Right ventricle myocardium superior (tissue), 1 donor: ENCODE measurements at places on chromosomes 1 and 21.
A peak's percentile ranks its signal among the peaks of the same experiment; 100 is the strongest.

GRCh38 chr21:31354122-31354521, 10.1 kb upstream of the TIAM1 start:
- DNase-seq = no peak

DNA sequence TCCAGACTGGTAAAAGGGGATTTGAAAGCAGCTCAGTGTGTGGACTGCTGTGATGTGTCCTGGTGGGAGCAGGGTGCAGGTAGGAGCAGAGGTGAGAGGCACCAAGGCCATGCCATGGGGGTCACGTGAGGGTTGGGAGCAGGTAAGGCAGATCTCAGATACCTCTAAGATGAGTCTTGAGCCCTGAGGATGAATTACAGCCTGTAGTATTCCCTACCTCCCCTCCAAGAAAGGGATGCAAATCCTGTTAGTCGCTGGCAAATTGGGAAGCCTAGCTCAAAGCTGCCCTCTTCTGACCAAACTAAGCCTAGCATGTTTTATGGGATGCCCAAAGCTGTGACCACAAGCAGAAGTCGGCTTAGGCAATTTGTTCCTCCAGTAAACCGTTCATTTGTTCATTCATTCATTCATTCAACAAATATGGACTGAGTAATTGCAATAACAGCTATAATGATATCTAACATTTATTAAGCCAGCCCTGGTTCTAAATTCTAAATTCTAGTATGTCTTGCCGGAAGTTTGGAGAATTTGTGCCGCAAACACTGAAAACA, 3.9 kb upstream of the NUAK2 start:
- no peak for DNase-seq

DNA sequence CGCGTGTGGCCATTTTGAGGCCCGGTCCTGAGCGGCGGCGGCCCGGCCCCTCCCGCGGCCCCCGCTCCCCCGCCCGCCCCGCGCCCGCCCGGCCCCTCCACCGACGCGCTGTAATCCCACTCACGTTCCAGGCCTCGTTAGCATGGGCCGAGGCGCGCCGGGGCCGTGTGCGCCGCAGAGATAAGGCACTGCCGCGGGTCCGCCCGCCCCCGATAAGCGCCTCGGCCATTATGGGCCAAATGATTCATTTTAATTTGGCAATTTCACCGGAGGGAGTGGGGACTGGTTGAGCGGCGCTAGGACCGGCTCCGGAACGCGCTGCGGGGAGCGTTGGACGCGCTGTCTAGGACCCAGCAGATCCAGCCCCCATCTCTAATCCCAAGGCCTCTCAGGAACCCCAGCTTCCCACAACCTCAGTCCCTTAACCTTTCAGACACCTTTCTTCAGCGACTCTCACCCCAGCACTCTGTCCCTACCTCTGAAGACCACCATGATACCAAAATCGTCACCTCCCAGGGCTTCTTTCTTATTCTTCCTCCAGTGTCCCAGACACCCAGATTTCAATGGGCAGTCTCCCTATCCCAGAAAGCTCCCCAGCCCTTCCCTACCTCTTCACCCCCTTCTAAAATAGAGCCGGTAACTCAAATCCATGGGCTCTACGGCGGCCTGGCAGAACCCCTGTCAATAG, at the start of gene TAL1:
TAL1 (minus strand) TSS at position 39 of the 688 bp plus-strand sequence. CDS start 6,337 bp downstream, outside the sequence.
- no peak for DNase-seq

GRCh38 chr1:37482004-37482785, 7.8 kb downstream of the ZC3H12A start:
- DNase-seq = no peak

DNA sequence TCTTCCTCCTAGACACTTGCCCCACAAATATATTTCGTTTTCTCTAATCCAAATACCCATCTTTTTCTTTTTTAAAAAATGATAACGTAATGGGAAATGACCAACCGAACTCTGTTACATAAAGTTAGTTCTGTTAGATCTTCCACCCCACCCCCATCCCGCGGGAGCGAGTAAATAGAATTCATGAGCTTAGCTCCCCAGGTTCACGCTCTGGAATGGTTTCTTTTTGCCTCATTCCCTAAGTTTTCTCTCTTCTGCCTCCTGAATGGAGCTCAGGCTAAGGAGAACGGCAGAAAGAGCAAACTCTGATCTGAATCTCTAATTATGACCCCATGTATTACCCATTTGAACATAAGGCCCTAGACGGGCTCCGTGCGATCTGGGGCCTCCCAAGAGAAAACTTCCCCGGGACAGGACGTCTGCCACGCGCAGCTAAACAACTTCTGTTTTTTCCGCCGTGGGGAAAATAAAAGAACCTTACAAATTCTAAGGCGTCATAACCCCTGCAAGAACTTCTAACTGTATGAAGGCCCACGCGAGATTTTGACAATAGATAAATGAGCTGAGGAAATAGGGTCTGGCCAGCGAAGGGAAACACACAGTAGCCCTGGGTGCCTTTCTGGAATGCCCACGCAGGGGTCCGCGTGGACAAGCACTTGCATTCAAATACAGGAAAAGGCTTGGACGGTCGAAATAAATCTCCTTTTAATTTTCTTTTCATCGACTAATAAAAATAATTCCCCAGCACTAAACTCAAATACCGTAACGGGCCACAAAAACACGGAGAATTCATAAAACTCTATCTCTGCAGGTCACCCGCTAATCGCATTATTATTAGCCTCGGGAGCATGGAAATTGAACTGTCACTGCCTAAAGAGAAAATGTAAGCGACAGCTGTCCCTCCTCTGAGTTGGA, 2.2 kb downstream of the TBX15 start:
- no peak for DNase-seq

GRCh38 chr21:33924766-33925100, 9.1 kb upstream of the ATP5PO start:
- DNase-seq = no peak

GRCh38 chr1:203086992-203087763, 1.4 kb upstream of the MYOG start:
- DNase-seq = no peak

- no peak for DNase-seq
Measured at GRCh38 chr21:33117101-33117888, 47.4 kb downstream of the OLIG1 start.

DNA sequence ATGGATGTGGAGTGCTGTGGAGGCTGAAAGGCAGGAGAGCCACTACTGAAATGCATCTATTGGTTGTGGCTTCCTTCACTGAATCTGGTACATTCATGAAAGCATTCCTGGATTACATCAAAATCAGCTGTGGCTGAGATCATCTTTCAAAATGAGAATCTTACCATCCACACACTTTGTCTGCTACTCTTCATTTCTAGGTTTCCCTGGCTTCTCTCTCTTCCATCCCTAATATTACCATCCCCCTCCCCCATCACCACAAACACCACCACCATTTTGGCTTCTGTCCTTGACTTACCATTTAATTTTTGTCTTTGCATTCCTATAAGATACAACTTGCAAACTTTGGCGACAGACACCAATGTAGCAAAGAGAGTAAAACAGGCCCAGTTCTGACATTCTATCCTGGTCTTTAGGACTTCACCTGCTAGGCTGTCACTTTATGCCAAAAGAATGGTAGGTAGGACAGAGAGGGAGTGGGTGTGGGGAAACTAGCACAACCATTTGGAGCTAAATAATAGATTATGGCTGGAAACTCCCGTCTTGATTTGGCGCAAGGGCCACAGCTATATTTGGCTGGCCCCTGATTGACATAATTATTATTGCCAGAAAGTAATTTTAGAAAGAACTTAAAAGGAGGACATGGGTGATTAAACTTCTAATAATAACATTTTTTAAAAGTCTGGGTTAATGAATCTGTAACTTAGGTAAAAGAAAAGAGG, 15.1 kb upstream of the DUSP10 start:
- DNase-seq = no peak

GRCh38 chr21:24894324-24894723, 713.0 kb downstream of the MRPL39 start:
- DNase-seq = no peak

- DNase-seq = no peak
Measured at GRCh38 chr1:169707912-169708604, 3.4 kb downstream of the SELL start.

GRCh38 chr1:231626535-231626950, at the start of gene DISC1:
TSS of gene DISC1 (plus strand) at chr1:231626790. CDS start at chr1:231626868, 78 bp downstream.
- DNase-seq = peak; percentile 92

- no peak for DNase-seq
Measured at GRCh38 chr1:78464449-78464891, 26.3 kb upstream of the PTGFR start.
